ENCODE measurements at places on chromosomes 7 and 10.

GRCh38 chr10:96407560-96408069, 48.8 kb upstream of the OPALIN start:
- no peak for DNase-seq

GRCh38 chr7:42084263-42084662, 152.7 kb downstream of the GLI3 start:
- no peak for DNase-seq

DNA sequence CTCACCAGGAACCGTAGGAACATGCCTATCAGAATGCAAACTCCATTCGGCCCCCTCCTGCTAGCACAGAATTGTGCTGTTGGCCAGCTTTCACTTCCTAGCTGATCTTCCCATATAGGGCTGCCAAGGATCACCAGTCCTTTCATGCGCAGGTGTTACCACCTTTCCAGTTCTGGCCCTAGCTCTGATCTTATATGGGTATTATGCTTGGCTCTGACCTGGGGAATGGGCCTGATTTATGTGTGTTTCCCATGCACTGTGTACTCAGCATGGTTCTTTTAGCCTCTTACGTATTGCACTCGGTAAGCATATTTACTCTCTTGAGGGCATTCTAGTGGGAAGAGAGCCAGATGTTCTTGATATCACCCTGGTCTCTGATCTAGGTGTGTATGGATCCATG, 11.1 kb downstream of the SLC35G1 start:
- no peak for DNase-seq

DNA sequence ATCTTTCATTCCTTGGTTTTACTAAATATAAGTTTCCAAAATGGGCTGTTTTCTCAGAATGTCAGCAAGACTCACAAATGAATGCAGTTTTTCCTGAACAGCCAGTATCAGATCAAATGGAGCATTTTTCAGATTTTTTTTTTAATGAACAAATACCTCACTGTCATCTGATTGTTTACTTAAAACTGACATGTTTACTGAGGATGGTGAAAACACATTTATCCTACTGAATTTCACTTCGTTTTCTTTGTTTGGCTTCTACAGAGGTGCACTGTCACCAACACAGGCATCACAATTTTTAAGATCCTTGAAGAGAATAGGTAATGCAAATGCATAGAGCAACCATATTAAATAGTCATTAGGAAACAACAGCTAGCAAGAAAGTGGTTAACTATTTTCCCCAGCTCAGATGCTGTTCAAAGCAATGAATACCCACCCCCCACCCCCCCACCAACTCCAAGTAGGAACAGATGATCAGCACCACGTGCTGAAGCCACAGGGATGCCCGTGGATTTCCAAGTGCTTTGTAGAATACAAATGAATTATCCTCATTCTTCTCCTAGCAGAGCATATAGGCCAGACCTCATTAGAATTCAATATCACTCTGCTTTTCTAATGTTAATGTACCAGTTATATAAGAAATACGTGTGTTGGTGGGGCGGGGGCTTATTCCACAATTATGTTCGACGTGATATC, 205.9 kb downstream of the SKAP2 start:
- peak; percentile 11 for DNase-seq

GRCh38 chr7:115132096-115132495, 210.2 kb downstream of the MDFIC start:
- DNase-seq = no peak

GRCh38 chr10:6721964-6722615, 142.0 kb upstream of the PRKCQ start:
- no peak for DNase-seq

DNA sequence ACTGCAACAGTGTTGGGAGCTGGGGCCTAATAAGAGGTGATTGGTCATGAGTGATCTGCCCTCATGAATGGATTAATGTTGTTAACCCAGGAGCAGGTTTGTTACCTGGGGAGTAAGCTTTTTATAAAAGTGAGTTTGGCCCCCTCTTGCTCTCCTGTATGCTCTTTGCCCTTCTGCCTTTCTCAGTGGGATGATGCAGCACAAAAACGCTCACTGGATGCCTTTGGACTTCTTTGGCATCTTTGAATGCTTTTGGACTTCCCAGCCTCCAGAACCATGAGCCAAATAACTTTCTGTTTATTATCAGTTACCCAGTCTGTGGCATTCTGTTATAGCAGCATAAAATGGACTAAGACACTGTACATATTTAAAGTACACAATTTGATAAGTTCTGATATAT, 48.5 kb downstream of the CCDC71L start:
- no peak for DNase-seq

- DNase-seq = no peak
Observed at GRCh38 chr7:2405201-2405600, 1.8 kb downstream of the CHST12 start.

GRCh38 chr10:94279835-94280709, 82.7 kb downstream of the NOC3L start:
- DNase-seq = peak; percentile 2

DNA sequence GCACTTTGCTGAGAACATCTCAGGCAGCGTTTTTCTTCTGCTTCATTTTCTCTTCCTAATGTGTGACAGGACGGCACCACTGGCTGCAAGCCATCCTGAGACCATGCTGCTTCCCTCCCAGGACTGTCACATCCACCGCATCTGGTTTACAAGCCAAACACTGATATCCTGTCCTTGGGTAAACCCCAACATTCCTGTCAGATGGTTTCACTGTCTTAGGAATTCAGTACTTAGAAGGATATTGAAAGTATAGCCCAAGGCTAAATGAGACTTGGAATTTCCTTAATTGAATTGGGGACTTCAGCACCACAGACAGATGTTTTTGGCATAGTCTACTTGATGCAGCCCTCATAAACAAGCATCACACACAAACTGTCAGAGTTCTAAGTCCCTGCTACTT, 74.2 kb upstream of the PLXNA4 start:
- no peak for DNase-seq

DNA sequence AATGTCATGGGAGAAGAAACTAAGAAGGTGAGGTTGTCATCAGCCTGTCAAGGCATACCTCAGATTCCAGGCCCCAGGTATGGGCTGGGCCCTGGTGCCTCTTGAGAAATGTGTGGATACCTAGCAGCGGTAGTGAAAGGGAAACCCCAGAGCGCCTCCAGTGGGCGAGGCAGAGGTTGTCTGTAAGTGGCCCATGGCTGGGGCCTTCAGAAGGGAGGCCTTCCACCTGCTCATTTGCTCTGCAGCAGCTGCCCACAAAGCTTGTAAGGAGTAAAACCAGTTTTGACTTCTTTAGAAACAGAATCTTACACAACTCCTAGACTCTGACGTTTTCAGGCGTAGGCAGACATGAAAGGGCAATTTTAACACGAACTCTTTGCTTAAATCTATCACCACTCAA, 509.9 kb downstream of the PARD3 start:
- DNase-seq = no peak

- DNase-seq = no peak
Observed at GRCh38 chr7:139532636-139533155, 9.2 kb downstream of the CLEC2L start.

GRCh38 chr10:118910702-118911101, 118.8 kb upstream of the NANOS1 start:
- DNase-seq = no peak

DNA sequence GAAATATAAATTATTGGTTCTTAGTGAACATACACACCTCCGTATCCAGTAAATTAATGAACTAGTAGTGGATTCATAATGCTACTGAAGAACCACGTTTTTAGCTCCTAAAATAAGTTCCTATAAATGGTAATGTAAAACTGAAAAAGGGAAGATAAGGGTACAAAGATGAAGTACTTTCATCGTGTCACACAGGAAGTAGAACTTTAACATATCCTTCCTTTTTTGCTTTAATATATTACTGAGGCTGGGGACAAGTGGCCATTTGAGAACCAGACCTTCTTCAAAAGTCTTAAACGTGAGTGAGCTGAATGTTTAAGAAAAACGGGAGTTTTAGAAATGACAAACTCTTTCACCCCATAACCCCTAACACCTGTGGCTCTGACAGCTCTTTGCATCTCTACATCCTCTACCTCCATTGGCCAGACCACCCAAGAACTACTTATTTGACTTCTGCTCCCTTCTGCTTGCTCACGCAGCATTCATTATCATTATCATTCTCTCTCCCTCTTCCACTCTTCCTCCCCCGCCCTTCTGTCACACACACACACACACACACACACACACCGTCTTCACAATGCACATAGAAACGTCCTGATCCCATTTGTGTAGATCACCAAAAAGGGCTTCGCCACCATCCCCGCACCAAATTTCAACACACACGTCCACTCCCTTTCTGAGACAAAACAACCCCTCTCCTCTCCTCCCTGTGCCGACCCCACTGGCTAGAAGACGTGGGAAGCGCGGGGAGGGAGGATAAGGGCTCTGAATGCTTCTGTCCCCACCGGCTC, 677 bp downstream of the SKAP2 start:
- peak; percentile 85 for DNase-seq

DNA sequence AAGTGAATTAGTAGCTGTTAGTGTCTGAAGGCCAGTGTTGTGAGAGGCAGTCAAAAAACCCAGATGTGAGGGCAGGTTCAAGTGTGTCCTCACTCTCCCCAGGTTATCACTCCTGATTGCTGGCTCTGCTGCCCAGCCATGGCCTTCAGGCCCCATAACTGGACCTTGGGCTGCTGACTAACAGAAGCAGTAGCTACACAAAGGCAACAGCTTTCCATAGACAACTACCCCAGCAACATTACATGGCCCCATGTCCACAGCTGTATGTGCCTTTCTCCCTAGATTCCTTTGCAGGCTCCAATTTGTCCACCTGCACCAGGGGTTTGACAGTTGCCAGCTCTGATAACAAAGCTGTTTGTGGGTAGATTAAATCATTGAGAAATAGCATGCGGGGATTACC, 297.8 kb downstream of the ARL4A start:
- no peak for DNase-seq

DNA sequence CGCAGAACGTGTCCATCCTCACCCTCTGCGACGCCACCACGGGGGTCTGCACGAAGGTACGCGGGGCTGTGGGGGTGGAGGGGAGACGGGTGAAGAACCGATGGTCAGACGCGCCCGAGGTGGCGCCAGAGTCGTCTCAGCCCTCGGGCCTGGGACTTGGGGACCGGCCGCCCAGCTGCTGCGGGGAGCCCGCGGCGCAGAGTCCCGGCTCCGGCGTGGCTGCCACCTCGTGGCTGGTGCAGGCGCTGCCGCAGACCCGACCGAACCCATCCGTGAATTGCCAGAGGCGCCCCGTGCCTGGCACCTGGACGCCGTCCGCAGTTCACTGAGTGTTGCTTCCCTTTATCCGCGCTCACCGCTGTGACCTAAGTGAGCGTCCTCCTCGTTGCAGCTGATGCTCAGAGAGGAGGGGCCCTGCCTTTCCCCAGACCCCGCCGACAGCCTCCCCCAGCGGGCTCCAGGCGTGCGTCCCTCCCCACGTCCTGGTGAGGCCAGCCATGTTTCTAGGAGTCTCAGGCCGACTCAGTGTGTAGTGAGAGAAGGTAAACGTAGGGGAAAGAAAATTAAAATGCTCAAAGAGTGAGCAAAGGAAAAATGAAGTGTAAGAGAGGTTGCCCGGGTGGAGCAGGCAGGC, 208.7 kb downstream of the PAXIP1 start:
- no peak for DNase-seq

DNA sequence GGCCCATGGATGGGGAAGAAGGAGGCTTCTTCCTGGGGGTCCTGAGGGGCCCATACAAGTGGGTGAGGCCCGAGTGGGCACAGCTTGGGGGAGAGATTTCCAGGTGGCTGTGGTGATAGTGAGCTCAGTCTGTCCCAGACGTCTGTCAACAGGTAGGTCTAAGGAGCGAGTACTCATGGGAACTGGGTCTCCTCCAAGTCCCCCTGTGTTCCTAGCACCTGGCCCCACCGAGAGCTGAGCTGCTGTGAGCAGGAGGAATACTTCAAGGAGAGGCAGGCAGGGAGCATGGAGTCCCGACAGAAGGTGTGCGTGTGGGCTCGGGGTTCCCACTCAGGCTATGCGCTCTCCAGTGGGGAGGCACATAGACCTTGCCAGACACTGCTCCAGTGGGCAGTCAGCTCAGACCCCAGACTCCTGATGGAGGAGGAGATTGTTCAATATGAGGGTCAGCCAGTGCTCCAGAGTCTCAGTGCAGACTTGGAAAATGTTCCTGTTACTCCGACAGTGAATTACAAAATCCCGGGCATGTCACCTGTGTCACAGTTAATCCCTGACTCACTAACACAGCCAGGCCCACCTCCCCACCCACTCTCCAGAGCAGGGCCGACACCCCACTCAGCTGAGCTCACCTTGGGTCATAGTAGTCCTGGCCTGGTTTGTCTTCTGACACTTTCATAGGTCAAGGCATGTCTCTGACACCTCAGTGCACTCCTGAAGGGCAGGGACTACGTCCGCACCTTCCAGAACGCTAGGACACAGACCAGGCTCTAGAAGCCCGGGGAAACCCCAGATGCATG, 28.2 kb upstream of the C10orf53 start:
- no peak for DNase-seq

GRCh38 chr10:43287056-43288007, 20.5 kb upstream of the RASGEF1A start:
- no peak for DNase-seq

GRCh38 chr10:77726732-77727131, 89.1 kb upstream of the KCNMA1 start:
- no peak for DNase-seq

DNA sequence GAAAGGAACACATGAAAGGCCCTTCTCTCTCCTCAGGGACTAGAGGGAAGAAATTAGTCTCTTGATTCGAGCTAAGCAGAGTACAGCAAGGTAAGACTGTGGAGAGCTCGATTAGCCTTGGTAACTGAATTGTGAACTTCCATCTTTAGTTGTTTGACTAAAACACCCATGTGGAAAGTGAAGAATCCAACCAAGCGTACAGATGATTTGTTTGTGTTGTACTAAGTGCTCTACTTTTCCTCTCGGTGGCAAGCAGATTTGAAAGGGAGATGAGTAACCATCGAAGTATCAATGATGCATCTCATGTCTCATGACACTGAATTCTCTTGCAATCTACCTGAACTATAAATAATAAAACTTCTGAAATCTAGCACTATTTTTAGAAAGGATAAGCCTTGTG, 80.7 kb downstream of the FZD1 start:
- peak; percentile 15 for DNase-seq

DNA sequence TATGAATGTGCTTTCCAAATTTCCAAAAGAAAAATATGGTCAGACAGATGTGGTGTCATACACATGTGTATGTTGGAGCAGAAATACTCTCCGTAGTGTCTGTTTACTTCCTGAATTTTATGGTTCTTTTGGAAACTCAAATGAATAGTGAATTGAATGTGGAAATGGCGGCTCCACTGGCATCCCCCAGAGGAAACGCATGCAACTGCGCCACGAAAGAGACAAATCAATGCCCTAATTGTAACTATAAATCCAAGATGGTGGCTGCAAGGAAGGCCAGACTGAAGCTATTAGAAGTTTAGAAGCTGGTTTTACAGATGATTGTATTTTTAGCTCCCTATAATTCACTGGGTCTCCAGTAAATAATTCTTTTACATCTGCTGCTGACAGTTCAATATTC, 246.7 kb downstream of the FGFR2 start:
- DNase-seq = no peak

- DNase-seq = no peak
Observed at GRCh38 chr10:10056961-10057360, 960.7 kb upstream of the CELF2 start.

DNA sequence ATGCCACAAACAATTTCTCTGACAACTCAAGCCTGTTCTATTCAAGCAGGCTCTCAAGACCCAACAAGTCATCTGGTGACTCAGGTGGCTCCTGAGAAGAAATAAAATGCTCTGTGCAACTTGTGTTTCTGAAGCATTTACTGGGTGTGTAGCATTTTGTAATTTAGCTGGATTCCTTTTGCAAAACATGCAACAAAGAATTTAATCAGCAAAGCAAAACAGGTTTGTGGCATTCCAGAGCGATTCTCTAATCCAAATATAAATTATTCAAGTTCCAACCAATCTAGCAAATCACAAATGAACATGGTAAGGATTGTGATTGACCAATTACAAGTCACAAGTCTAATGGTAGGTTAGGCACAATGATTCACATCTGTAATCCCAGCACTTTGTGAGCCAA, 39.8 kb upstream of the C10orf67 start:
- DNase-seq = no peak
